Dermis microvascular lymphatic vessel endothelial cell (primary cell): ENCODE measurements at places on chromosomes 7 and 10. TPM values are rescaled to one million over a fixed set of nuclear protein-coding genes. Genes with fewer than 3 reads are reported as not detected.

The NPFFR1 gene
- not detected in 2 replicates for total RNA-seq

- no peak for DNase-seq
Measured at GRCh38 chr7:28536259-28536658, 123.9 kb downstream of the CREB5 start.

The SHH gene
- total RNA-seq = 0.13 TPM in 1 of 2 replicates, not detected in the other

DNA sequence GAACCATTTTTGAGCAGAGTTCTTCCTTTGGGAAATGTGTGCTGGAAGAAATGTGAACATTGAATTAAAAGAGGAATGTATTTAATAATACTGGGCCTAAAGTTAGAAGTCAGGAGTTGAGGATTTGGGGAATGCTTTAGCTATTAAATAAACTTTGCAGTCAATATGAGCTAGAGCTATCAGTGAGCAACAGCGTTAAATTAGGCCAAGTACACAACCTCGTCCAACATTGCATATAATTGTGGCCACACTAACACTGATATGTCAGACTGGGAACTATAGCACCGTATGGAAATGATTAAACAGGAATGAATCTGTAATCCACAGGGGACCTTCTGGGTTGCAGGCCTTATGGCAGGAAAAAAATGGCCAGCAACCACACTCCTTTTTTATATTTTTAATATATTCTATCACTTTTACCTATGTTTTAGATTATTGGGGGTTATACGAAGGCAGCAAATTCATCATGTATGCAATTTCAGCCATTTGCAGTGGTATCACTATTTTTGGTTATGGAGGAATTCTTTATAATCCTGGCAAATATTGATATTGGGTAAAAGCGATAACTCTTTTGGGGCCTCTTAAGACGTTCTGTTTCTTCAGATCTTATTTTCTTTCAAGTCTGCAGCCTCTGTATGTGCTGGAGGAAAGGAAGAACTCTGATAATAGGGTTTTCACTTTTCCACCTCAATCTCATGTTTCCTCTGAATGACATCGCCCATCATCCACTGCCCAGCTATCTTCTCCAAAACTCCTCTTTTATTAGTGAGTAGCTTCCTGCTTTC is 236.3 kb upstream of the PLXDC2 start:
- DNase-seq = no peak

GRCh38 chr7:51139796-51140195 is 176.8 kb downstream of the COBL start:
- no peak for DNase-seq
